HuH-7 (cell line): ENCODE measurements at places on chromosomes 3 and 15.

GRCh38 chr3:100103558-100104441 lies 10.5 kb downstream of the FILIP1L start:
- peak; percentile 13 for DNase-seq

DNA sequence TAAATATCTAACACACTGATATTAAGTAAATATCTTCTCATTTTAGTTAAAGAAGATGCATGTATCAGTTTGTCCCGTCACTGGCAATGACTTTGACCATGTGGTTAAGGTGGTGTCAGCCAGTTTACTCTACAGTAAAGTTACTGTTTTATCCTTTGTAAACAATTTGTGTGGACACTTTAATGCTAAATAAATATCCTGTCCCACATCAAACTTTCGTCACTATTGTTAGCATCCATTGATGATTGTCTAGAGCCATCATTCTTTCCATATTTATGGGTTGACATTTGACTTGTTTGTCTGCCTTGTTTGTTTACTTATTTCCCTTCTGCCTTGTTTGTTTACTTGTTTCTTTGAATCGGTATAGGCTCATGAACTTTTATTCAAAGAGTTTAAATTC lies 11.0 kb upstream of the GPD1L start:
- DNase-seq: no peak

GRCh38 chr3:144263706-144264105 lies 292.1 kb downstream of the DIPK2A start:
- no peak for DNase-seq

DNA sequence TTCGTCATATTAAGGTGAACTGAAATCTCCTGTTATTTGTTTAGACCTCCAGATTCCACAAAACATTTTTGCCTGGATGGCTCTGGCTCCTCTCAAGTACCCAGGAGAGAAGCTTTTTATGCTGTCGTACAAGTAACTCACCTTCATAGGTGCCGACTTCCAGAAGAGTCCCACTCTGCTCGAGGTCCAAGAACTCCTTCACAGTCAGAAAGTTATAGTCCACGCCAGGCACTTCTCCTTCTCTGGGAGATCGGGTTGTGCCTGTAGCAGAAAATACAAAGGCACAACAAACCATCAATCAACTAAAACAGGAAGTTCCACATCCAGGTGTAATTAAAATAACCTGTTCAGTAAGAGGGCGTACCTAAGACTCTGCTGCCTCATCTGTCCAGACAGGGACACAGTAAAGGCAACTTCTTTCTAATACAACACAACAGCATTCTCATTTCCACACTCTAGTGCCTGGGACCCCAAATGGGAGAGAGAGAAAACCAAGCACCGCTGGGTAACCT lies 545.3 kb downstream of the MAGI1 start:
- no peak for DNase-seq

DNA sequence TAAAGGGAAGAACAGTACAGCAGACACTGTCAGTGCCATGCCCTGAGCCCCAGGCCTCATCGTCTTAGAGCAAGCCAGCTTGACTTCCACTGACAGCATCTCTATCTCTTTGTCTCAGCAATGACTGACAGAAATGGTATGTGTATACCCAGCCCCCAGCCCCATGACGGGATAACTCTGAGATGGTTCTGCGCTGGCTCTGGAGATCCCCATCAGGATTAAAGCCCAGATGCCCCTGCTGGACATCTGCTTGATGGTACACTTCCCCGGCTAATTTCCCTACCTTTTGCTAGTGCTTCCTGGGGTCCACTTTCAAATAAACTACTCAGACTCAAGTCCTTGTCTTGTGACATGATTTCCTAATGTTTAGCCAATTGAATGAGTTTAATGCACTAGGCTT lies 7.6 kb downstream of the NMNAT3 start:
- DNase-seq: no peak

DNA sequence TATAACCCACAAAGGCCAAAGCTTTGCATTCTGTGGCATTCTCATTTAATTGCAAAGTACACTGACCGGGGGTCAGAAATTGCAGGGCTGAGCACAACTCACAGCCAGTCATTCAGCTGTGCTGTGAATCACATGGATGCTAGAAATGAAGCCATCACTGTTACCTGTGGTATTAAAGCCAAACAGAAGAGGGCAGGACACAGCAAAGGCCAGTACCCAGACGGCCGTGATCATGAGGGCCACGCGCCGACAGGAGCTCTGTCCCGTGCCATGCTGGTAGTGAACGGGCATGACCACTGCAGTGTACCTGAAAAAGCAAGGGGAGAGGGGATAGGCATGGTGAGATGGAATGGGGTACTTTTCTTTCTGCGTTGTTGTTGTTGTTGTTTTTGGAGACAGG lies 31.6 kb downstream of the DRD3 start:
- DNase-seq: peak; percentile 48

- DNase-seq: no peak
These were observed 385.8 kb downstream of the C3orf38 start for GRCh38 chr3:88535563-88535962.

GRCh38 chr3:46811615-46812236 lies 51.5 kb downstream of the MYL3 start:
- no peak for DNase-seq

DNA sequence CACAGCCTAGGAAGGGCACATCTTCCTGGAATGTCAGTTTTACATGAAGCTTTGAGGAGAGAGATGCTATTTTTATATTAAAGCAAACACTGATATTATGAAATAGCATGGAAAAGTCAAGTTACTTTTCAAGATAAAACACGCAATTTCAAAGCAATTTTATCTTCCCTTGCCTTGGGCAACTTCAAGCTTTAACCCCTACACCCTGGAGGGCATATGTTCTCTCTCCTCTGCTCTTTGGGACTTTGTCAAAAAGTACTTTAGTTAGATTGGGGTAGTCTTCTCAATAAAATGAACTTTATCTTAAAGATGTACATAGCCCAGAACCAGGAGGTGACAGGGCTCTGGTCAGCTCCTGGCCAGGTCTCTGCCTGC lies 86.9 kb upstream of the PLXNA1 start:
- no peak for DNase-seq

GRCh38 chr3:57756528-57757401 lies 656 bp downstream of the SLMAP start:
- DNase-seq: no peak

DNA sequence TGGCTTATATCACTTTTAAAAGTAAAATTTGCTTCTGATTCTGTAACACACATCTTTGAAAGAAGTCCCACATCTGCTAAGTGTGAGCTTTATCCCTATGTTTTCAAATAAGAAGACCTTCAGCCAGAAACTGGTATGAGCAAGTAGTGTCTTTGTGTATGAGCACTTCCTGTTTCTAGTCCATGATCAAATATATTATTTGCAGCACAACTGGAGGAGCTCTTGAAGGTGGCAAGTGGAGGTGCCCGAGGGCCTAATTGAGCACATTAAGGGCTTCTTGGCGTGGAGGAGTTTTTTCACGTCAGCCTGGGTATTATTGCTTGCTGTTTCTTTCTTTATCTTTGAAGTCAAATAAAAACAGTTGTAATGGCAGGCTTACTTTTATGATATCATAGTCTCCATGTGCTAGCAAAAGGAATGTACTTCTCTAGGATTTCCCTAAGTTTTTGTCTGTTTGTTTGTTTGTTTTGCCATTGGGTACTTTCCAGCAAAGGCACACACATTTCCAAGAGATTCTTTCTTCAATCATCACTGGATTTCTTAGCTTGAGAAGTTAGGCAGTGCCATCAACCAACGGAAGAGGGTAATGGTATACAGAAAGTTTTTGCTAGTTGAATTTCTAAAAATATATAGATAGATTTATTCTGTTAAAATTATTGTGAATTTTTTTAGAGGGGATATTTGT lies 68.1 kb downstream of the MEIS2 start:
- no peak for DNase-seq

DNA sequence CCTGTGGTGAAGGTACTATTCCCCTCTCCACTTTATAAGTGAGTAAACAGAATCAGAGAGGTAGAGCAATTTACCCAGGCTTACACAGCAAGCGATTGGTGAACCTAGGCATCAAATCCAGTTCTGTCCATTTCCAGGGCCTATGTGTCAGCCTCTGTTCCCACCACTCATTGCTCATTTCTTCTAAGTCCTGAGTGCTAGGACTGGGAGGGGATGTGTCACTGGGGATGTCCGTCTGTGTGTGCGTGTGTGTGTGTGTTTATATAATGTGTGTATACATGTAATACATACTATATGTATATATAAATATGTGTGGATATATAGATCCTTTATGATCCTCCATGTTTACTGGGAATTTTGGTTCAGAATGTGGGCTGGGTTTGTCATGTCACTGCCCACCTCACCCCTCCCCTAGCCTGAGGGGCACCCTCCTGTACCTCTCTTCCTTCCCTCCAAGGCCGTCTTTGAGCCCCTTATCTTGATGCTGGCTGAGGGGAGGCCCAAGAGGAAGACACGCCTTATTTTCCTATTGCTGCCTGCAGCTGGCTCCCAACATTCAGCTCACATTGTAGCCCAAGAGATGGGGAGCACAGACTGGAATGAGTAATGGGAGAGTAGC lies 2.1 kb downstream of the TMEM43 start:
- no peak for DNase-seq

DNA sequence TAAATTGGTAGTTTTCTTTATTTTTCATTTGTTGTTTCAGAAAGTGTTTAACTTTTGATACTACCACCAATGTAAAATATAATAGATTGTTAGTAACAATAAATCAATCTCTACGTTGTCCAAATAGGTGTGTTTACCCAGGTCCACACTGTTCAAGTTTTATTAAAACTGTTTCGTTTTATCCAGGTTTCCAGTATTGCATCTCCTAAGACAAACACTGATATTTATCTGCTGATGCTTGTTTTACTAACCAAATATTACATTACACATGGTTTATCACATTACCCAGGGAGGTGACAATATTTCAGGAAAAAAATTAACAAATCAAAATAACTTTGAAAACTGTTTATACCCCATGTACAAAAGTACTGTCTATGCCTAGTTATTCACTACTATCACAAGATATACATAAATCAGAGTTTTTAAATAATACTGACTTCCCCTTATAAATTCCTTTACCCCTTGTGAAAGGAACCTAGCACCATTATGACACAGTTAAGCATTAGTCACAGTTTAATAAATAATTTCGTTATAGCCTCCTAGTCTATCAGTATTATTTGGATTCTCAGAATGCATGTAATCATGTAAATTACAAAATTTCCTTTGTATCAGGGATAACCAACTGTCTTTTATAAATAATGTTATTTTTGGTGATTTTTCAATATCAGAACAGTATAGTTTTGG lies 205.3 kb downstream of the ZBTB20 start:
- no peak for DNase-seq

DNA sequence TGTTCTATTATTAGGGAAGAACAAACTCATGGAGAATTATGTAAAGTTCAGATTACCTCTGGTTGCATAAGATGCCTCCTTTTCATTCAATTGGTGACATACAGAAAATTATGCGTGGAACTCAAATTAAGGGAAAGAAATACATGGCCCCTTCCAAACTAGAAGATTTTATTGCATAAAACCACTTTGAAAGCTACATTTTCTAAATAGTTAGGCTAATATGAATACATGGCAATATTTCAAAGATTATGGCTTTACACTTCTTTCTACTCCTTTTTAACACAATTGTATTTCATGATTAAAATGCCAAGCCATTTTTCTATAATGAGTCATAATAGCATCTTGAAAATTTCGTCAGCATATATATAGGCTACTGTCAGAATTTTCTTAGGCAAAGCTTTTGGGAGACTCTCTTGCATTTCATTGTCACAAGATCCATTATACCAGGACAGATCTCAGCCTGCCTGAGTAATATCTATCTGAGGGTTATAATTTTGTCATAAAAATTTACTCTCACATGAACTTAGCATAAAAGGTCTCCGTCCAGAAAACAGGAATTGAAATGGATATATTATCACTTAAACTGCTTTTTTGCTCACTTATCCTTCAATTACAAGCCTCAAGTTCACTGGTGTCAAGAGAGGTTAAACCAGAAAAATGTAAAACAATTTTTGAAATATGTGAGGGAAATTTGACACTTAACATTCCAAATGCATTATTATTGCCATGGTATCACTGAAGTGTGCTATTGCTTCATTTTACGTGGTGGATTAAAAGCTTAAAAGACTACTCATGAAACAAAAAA lies 37.1 kb downstream of the CPA3 start:
- DNase-seq: no peak

GRCh38 chr3:122247087-122247824 lies 63.8 kb downstream of the CASR start:
- DNase-seq: no peak

GRCh38 chr3:53675942-53676341 lies 170.3 kb downstream of the CHDH start:
- no peak for DNase-seq

- no peak for DNase-seq
These were observed 39.1 kb downstream of the MESD start for GRCh38 chr15:80950291-80951078.

- DNase-seq: no peak
These were observed 335.3 kb downstream of the CLSTN2 start for GRCh38 chr3:140270329-140270728.

DNA sequence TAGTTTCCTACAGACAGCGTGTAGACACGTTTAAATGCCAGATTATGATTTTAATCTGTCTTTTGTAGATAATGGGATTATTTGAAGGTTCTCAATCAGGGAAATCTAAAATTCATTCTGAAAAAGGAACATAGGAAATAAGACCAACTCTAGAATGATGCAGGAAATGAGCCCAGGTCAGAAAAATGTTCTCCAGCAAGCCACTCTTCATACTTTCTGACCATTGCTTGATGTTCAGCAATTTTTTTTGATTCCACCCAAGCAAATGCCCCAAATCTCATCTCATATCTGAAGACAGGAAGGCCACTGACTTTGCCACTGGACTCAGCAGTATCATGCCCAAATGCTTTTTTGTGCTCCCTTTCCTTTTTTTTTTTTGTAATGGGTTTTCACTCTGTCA lies 373.4 kb downstream of the LPP start:
- DNase-seq: no peak

- DNase-seq: no peak
These were observed 508.8 kb downstream of the RBMS3 start for GRCh38 chr3:29789686-29790085.

GRCh38 chr3:139893963-139894642 lies 40.9 kb upstream of the CLSTN2 start:
- DNase-seq: no peak

DNA sequence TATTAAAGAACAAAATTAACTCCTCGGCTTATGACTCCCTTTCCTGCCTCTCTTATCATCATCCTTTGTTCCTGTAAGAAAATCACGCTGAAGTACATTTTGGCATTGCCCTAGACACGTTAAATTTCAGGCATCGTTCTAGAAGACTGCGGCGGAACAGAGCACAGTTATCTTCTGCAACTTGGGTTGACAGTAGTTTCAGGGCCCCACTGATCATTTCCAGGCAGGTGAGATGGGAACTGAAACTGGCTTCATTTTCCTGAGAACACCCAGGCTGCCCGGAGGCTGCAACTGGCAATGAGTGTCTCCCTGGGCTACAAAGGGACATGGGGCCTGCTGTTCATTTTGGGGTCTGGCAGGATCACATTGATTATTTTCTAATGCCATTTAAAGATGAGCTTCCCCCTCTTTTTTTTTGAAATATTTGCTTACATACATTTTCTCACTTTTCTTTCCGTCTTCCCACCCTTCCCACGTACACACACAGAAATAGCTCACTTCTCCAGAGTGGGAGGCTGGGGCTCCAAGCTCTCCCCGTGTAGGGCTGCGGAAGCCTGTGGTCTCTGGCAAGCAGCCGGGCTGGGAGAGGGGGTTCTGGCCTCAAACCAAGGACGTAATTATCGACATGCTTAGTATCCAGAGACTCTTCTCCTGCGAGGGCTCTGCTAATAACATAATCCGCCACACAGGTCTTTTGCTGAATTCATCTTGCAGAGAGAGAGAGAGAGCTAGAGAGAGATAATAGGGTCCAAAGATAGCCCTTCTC lies 267.4 kb downstream of the ABHD5 start:
- DNase-seq: no peak
